ENCODE measurements at places on chromosomes 4 and X. TPM values are rescaled to one million over a fixed set of nuclear protein-coding genes. Genes with fewer than 3 reads are reported as not detected.

Gene RADX
- not detected for total RNA-seq

Gene TRAPPC11
- 21.7 TPM for total RNA-seq

Gene CT45A5
- not detected for total RNA-seq

Gene ANKRD50
- 28.3 TPM for total RNA-seq

Gene TXK
- not detected for total RNA-seq

Gene STK26
- total RNA-seq = 3.6 TPM

Gene KIT
- total RNA-seq = 1.1 TPM

Gene MGARP
- total RNA-seq = 48.2 TPM

Gene DUSP21
- not detected for total RNA-seq

Gene CTAG1A
- total RNA-seq = not detected

Gene GPC4
- total RNA-seq = 4.1 TPM

Gene HPSE
- 15.2 TPM for total RNA-seq

Gene TGIF2LX
- total RNA-seq = not detected

Gene IL1RAPL1
- not detected for total RNA-seq

Gene CXCL10
- total RNA-seq = not detected

Gene CYBB
- total RNA-seq = 0.36 TPM

Gene CT83
- total RNA-seq = not detected

Gene TMEM164
- total RNA-seq = 29.8 TPM

Gene TMEM156
- total RNA-seq = 0.18 TPM

Gene FAM47A
- not detected for total RNA-seq

Gene FAM149A
- 6.0 TPM for total RNA-seq

Gene PPEF1
- total RNA-seq = not detected

Gene ZNF674
- 2.0 TPM for total RNA-seq

Gene LIMCH1
- 12.6 TPM for total RNA-seq

Gene CT45A10
- not detected for total RNA-seq

Gene DMRTC1
- total RNA-seq = not detected

Gene MTNR1A
- not detected for total RNA-seq

Gene TEX13C
- not detected for total RNA-seq

Gene HOPX
- total RNA-seq = 15.4 TPM

Gene RNF128
- not detected for total RNA-seq

Gene FGF5
- under 0.01 TPM for total RNA-seq

Gene SLC6A14
- not detected for total RNA-seq

Gene GJB1
- total RNA-seq = not detected

Gene F8A1
- total RNA-seq = 1.9 TPM

Gene ATP2B3
- total RNA-seq = not detected

Gene ASB9
- total RNA-seq = 0.18 TPM

Gene NHS
- under 0.01 TPM for total RNA-seq

Gene GLRA3
- not detected for total RNA-seq

Gene ACOT9
- 42.4 TPM for total RNA-seq

Gene DKK2
- total RNA-seq = not detected

Gene PAGE2
- not detected for total RNA-seq

Gene DOCK11
- 17.5 TPM for total RNA-seq
